ENCODE measurements at places on chromosomes 2 and 18.

DNA sequence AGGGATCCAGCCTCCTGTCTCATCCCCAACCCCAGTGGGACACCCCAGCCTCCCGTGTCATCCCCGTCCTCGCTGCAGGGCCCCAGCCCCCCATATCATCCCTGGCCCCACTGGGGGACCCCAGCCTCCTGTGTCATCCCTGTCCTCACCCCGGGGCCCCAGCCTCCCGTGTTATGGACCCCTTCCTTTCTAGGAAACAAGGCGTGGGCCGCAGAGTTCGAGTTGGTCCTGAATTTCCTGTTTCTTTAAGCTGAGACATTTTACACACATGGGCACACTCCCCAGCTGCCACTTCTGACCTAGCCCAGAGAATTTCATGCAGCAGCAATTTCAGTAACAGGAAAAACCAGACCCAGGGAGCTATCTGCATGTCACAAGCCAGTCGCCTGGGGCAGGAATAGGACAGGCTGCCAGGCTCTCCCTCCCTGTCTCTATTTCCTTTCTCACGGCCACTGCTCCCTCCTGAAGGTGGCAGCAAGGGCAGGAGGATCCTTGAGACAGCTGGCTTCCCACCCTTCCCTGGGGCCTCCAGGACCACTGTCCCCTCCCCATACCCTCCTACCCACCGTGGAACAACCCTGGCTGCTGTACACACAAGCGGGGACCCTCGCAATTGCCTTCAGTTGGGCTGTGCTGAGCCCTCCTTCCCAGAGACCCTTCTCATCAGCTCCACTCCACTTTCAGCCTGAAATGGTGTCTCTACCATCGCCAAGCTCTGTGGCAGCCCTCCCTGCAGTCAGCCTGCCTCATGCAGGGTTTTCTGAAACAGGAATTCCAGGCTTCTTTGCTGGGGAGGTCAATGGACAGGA, 141.9 kb upstream of the ID2 start:
- peaks cover 6% of the 10 kb centered on the region for H3K4me1 ChIP-seq
- H3K27ac ChIP-seq = peak overlapping the region; percentile 46
- H3K36me3 ChIP-seq = no peaks in the 10 kb centered on the region
- H3K4me3 ChIP-seq = no peak overlapping the region

- DNase-seq = no peak
- no peak overlapping the region for H3K27ac ChIP-seq
- H3K4me3 ChIP-seq = no peak overlapping the region
- H3K27me3 ChIP-seq = no peaks in the 10 kb centered on the region
- H3K4me1 ChIP-seq = no peaks in the 10 kb centered on the region
These were observed 90.1 kb downstream of the KLHL29 start for GRCh38 chr2:23475036-23475435.

GRCh38 chr2:168371273-168372019, 84.6 kb upstream of the CERS6 start:
- H3K4me1 ChIP-seq = no peaks in the 10 kb centered on the region
- H3K4me3 ChIP-seq = no peak overlapping the region
- H3K27me3 ChIP-seq = no peaks in the 10 kb centered on the region
- DNase-seq = no peak

DNA sequence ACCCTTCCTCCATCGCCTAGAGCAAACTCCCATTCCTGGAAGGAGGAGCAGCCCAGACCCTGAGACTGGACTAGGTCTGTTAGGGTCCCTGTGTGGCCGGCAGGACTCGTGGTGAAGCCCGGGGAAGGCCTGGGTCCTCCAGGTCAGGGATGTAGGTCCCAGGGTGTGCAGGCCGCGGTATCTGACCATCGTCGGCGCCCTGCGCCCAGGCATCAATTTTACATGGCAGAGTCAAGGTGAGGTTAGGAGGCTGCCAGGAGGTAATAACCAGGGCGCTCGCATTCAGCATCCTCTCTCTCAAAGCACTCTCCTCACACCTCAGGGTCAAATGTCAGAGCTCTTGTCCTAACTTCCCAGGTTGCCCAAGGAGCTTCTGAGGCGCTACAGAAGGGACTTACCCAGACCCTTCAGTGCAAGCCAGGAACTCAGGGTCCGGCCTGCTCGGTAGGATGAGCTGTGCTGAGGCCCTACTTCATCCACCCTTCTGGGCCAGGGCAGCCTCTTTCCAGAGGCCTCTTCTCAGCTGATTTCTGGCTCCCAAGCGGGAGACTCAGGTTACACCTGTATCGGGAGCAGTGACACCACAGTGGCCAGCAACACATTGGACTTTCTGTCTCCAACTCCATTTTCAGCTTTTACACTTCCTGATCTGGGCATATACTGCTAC, 628 bp downstream of the SH2D6 start:
- H3K36me3 ChIP-seq = no peaks in the 10 kb centered on the region
- no peak for DNase-seq
- no peaks in the 10 kb centered on the region for H3K27me3 ChIP-seq
- peaks cover 22% of the 10 kb centered on the region for H3K4me1 ChIP-seq

DNA sequence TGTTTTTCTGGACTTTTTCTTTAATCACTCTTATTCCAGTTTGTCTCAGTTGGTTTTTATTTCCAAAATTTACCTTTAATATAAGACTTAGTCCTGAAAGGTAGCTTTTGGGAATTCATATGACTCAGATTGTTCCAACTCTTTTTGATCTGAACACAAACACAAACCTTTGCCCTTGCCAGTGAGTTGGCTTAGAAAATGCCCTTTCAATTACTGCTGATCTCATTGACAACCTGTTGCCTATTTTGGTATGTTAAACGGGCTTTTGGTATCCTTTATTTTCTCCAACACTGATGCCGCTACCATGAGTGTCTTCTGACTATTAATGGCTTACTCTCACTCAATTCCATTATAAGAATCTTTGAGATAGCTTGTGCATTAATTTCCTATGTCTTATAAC, 143.4 kb downstream of the GULP1 start:
- H3K27me3 ChIP-seq = no peaks in the 10 kb centered on the region
- H3K36me3 ChIP-seq = no peaks in the 10 kb centered on the region
- DNase-seq = no peak
- no peak overlapping the region for H3K4me3 ChIP-seq

GRCh38 chr2:130363479-130363878, 7.6 kb downstream of the PTPN18 start:
- no peaks in the 10 kb centered on the region for H3K36me3 ChIP-seq
- no peaks in the 10 kb centered on the region for H3K4me1 ChIP-seq
- no peak for DNase-seq
- H3K27me3 ChIP-seq = no peaks in the 10 kb centered on the region
- no peak overlapping the region for H3K27ac ChIP-seq

DNA sequence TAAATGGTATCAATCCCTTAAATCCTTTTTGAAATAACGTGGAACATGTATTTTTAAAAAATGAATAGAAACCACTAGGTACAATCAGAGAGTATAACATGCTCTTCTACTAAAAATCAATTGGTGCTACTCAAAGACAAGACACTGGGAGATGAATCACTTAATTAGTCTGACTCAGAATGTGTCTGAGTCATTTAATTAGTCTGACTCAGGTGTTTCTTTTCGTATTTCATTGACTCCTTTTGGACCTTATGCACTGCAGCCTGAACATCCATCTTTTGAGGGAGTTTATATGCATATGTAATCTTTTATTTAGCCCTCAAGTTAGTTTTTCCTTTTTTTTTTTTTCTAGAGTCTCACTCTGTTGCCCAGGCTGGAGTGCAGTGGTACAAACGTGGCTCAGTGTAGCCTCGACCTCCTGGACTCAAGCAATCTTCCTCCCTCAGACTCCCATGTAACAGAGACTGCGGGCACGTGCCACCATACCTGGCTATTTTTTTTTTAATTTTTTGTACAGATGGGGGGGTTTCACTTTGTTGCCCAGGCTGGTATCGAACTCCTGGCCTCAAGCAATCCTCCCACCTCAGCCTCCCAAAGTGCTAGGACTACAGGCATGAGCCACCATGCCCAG, 26.5 kb downstream of the PPP4R3B start:
- H3K27me3 ChIP-seq = no peaks in the 10 kb centered on the region
- no peaks in the 10 kb centered on the region for H3K4me1 ChIP-seq
- peaks cover 4% of the 10 kb centered on the region for H3K36me3 ChIP-seq
- no peak overlapping the region for H3K27ac ChIP-seq
- no peak overlapping the region for H3K4me3 ChIP-seq
- DNase-seq = no peak

- H3K27me3 ChIP-seq = no peaks in the 10 kb centered on the region
- H3K4me3 ChIP-seq = no peak overlapping the region
- DNase-seq = no peak
- H3K36me3 ChIP-seq = no peaks in the 10 kb centered on the region
These were observed 101.5 kb downstream of the GALNT1 start for GRCh38 chr18:35683021-35683420.

DNA sequence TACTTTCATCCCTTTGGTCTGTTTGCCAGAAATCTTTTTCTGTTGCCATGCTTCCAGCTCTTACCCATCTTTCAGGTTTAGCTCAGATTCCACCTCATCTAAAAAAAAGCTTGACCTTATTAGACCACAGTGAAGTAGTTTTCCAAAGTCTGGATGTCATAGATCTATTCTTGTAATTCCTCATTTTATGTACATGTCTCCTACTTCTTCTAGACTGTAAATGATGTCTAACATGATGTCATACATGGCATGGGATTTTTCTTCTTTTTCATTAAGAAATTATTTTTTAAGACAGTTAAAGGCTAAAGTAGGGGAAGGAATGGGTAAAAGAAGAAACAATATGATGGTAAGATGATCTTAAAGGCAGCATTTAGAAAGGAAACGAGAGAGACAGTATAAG, 11.3 kb downstream of the GLS start:
- H3K4me1 ChIP-seq = no peaks in the 10 kb centered on the region
- H3K27me3 ChIP-seq = no peaks in the 10 kb centered on the region
- H3K4me3 ChIP-seq = no peak overlapping the region
- no peak overlapping the region for H3K27ac ChIP-seq
- no peak for DNase-seq

- no peaks in the 10 kb centered on the region for H3K4me1 ChIP-seq
- H3K27me3 ChIP-seq = no peaks in the 10 kb centered on the region
- H3K27ac ChIP-seq = no peak overlapping the region
These were observed 20.7 kb upstream of the NT5C1B start for GRCh38 chr2:18610090-18610489.

GRCh38 chr2:67524213-67524612, 127.1 kb downstream of the ETAA1 start:
- no peaks in the 10 kb centered on the region for H3K4me1 ChIP-seq
- H3K36me3 ChIP-seq = no peaks in the 10 kb centered on the region
- no peak overlapping the region for H3K4me3 ChIP-seq

GRCh38 chr2:241088376-241088775, 13.7 kb downstream of the MTERF4 start:
- no peak overlapping the region for H3K4me3 ChIP-seq
- no peak overlapping the region for H3K27ac ChIP-seq
- no peaks in the 10 kb centered on the region for H3K27me3 ChIP-seq
- H3K36me3 ChIP-seq = no peaks in the 10 kb centered on the region
- no peak for DNase-seq
- no peaks in the 10 kb centered on the region for H3K4me1 ChIP-seq

- no peak overlapping the region for H3K27ac ChIP-seq
- DNase-seq = no peak
- no peaks in the 10 kb centered on the region for H3K36me3 ChIP-seq
- H3K4me3 ChIP-seq = no peak overlapping the region
- no peaks in the 10 kb centered on the region for H3K4me1 ChIP-seq
These were observed 70.3 kb upstream of the RMDN2 start for GRCh38 chr2:37854676-37855282.

DNA sequence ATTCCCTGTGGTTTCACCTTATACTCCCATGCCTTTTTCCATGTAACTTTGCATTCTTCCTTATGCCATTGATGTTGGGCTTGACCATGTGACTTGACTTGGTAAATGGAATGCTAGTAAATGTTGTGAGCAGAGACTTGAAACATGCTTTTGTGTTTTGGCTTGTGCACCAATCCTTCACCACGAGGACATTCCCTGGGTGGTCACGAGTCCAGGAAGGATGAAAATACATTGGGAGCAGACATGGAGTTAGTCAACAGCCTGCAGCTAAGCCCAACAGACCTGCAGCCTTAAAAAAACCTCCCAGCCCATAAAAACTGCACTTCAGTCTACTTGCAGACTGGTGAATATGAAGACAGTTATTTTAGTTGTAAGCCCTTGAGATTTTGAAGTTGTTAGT, 116.5 kb upstream of the SPATS2L start:
- H3K4me3 ChIP-seq = no peak overlapping the region
- H3K27me3 ChIP-seq = no peaks in the 10 kb centered on the region
- no peak overlapping the region for H3K27ac ChIP-seq
- no peak for DNase-seq

- no peak overlapping the region for H3K27ac ChIP-seq
- no peak for DNase-seq
- H3K27me3 ChIP-seq = no peaks in the 10 kb centered on the region
- no peak overlapping the region for H3K4me3 ChIP-seq
- H3K36me3 ChIP-seq = no peaks in the 10 kb centered on the region
These were observed 397.1 kb downstream of the ERBB4 start for GRCh38 chr2:212141499-212141898.

- no peak overlapping the region for H3K4me3 ChIP-seq
- no peak overlapping the region for H3K27ac ChIP-seq
- H3K4me1 ChIP-seq = no peaks in the 10 kb centered on the region
- H3K27me3 ChIP-seq = no peaks in the 10 kb centered on the region
- H3K36me3 ChIP-seq = no peaks in the 10 kb centered on the region
These were observed 89.1 kb upstream of the KLF7 start for GRCh38 chr2:207254591-207255464.

DNA sequence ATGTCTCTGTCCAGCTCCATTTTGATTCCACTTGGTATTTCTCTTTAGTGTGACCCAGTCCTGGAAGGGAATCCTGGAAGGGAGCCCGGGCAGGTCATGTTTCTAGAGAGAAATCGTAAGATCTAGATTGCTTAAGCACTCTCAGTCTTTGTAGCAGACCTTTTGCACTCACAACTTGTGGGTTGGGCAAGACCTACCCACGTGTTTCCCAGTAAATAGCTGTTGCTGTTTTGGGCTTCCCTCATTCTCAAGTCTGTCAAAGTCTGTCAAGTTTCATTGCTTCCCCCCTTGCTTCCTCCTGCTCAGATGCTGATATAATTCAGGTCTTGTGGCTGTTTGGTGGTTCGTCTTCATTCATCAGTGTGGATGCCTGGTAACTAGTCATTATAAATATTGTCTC, 17.4 kb upstream of the NEMP2 start:
- H3K4me3 ChIP-seq = no peak overlapping the region
- no peaks in the 10 kb centered on the region for H3K4me1 ChIP-seq
- DNase-seq = no peak
- H3K27ac ChIP-seq = no peak overlapping the region

GRCh38 chr2:223494942-223495341, 107.2 kb downstream of the SCG2 start:
- H3K27me3 ChIP-seq = no peaks in the 10 kb centered on the region
- H3K27ac ChIP-seq = no peak overlapping the region
- no peak overlapping the region for H3K4me3 ChIP-seq
- no peaks in the 10 kb centered on the region for H3K4me1 ChIP-seq
- H3K36me3 ChIP-seq = no peaks in the 10 kb centered on the region

Data from colonic mucosa (tissue), 4 donors.